SIG-M5 (cell line): ENCODE measurements at places on chromosomes 2 and 18.

GRCh38 chr18:8097927-8098326, 511.3 kb upstream of the RAB12 start:
- no peak for DNase-seq

- no peak for DNase-seq
Measured at GRCh38 chr2:208034503-208035140, 9.3 kb upstream of the PLEKHM3 start.

DNA sequence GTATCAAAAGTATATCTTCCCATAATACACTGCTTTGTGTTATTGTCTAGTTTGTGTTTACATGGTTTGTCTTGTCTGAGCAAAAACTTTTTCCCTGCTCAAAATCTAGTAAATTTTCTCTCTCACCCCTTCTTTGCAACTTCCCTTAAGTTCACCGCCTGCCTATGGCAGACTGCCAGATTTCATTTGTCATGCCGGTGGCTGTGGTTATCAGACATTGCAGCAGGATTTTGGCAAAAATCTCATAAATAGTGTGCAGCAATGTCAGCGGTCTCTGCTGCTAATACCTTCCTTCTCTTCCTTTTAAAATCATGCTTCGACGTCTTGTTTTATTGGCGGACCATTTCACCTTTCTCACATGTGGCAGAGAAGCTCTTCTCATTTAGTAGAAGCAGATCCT, 45.6 kb upstream of the TMEM178A start:
- DNase-seq: peak; percentile 12

DNA sequence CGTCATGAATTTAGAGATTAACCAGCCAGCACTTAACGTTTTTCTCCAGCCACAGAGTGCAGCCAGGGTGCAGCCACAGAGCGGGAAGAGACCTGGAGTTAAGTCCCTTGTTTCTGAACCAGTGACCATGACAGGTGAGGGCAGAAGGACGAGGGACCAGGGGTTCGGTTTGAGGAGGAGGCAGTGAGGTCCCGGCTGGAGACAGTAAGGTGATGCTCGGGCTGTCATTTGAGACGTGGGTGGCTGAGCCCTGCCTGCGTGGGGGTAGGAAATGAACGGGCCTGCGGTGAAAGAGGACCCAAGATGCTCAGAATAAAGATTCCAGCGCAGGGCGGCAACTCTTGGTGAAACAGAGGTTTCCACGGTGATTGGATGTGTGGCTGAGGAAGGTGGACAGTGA, 205.9 kb downstream of the SNTG2 start:
- DNase-seq: no peak

DNA sequence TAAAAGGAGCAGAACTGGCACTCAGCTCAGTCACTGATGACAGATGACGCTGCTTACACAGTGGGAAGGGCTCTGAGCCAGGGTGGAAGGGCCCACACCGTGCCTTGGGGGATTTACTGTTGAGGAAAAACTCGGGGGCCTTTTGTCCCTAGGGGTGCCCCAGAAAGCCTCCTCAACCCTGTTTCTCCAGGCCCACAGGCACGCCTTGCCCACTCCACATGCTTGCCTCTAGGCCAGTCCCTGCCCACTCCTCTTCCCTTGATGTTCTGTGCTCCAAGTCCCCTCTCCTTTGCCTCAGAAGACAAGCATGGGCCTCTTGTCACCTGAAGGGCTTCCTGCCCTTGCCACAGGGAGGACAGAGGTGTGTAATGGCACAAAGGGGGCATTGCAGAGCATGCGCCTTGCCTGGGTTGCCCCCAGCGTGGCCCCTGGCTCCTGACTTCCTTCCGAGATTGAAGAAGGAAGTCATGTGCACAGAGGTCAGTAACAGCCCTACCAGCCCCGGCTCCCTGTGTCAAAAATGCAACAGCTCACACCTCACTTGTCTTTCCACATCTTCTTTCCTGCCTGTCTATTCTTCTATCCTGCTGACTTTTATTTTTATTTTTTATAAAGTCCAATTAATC, 65.1 kb downstream of the LIPG start:
- no peak for DNase-seq

DNA sequence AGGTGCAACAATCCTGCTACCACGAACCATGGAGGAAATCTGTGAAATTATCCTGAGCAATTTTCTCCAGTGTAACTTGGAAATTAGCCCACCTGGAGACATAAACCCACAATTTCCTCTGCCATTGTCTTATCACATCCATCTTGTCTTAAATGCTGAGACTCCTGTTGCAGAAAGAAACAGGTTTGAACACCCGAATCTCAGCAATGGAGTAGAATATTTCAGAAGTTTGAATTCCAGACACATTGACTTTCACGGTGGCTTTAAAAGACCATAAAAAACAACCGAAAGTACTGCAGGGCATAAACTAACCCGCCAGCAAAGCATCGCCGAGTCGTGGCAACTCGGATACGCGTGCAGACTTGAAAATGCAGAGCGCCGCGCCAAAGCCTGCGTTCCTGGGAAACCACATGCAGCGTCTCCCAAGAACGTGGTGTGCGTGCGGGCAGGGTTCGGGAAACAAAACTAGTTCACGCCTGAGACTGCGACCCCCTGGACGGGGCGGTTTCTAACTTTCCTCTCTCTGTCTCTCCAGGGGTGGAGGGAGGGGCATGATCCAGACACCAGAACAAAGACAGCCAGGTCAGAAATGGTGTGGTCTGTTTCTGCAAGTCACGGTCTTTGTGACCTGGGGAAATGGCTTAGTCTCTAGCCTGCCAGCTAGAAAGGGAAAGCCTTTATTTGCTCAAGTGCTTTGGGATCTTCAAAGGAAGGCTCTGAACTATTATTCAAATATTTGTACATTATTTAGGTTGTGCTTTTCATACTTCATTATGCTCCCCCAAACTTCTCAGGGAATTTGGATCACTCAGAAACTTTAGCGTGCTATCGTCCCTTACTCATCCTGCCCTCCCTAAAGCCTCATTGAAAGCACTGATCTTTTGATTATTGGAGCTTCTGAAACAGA, 26.9 kb upstream of the KCTD1 start:
- DNase-seq: no peak

GRCh38 chr2:152335726-152336118, 748 bp downstream of the FMNL2 start:
- DNase-seq: no peak

DNA sequence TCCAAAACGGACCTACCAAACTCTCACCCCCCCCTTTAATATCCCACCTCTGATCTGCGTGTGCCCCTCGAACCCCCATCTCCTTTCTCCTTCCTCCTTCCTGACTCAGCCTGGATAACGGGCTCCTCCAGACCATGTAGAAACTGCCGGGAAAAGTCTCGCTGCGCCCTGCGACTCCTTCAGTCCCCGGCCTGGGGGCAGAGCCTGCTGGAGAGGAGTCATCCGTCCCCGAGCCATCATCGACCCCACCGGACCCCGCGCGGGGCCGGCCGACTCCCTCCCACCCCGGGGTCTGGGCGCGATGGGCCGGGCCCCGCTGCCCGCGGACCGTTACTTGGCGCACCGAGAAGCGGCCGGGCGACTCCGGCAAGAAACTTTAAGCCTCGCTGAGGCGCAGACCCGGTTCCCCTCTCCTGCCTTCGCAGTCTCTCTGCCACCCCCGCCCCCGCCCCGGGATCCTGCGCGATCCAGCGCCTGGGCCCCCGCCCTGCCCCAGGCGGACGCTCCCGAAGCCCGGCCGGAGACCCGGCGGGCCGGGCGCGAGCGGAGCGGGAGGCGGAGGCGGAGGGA, 3.4 kb downstream of the ZEB2 start:
- DNase-seq: no peak

GRCh38 chr18:79982736-79983135, 5.6 kb downstream of the TXNL4A start:
- peak; percentile 51 for DNase-seq

DNA sequence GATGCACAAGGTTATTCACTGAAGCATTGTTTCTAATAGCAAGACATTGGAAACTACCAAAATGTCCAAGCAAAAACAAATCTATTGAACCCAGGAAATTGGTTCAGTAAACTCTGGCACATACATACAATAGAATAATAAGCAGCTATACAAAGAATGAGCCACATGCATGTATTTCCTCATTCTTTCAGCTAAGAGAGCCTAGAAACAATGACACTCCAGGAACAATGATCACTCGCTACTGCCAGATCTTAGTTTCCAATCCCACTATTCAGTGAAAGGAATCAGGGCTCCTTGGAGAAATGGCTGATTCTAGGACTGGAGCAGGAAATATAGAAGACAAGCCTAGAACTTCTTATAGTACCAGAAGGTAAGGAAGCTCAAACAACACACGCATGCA, 221.9 kb upstream of the AGAP1 start:
- no peak for DNase-seq
